Dorsolateral prefrontal cortex (tissue), 122 donors: ENCODE measurements at places on chromosomes 13 and 19.

DNA sequence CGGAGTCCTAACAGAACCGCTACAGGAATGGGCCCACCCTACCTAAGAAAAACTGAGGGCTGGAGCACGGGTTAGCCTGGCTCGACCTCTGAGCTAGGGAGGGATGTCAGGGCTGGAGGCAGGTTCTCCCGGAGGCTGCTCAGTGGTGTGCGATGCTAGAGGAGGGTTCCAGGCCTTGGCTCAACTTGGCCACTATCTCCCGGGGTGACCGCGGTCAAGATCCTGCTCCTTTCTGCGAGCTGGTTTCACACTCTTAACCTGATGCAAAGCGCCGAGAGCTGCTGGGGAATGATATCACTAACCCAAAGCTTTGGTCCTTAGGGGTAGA lies 301 bp downstream of the POP4 start:
- no peak for DNase-seq

GRCh38 chr13:23330356-23330755 lies 103.1 kb downstream of the SACS start:
- DNase-seq, result no peak

DNA sequence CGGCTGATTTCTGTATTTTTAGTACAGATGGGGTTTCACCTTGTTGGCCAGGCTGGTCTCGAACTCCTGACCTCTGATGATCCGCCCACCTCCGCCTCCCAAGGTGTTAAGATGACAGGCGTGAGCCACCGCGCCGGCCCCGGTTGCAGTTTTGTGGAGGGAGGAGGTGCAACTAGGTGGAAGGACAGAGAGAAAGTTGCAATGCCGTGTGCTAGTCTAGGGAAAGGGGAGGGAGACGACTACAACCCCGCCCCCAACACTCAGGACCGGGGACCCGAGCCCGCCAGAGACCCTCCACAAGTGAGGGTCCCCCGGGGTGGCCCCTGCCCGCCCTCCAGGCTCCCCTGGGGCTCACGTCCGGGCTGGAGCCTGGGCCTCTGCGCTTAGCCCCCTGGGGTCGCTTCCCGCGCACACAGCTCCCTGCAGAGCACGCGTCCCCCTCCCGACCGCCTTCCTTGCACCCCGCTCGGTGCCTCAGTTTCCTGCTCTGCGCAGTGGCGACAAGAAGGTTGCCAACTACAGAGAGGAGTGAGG lies 1.2 kb upstream of the ARID3A start:
- DNase-seq, result no peak

DNA sequence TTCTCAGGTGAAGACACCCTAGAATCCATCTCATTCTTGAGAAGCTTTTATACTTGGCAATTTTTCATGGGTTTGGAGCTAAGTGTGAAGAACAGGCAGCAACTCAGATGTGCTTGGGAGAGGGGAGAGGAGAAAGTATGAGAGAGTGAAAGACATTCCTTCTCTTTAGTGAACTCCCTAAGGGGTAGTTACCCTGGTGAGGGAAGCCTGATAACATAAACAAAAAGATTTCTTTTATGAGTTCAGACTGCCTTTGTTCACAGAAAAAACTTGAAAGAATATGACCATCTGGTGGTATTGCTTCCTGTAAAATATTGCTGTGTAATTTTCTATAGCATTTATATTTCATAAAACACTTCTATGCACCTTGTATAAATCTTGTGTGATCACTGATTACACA lies at the start of gene STOML3:
STOML3 (minus strand) TSS at position 139 of the 400 bp plus-strand sequence; CDS start at position 29, 110 bp downstream.
- DNase-seq, result no peak

- no peak for DNase-seq
Observed at GRCh38 chr13:98310485-98311199, 133.6 kb upstream of the RNF113B start.

GRCh38 chr13:99959540-99960230 lies 11.9 kb downstream of the ZIC5 start:
- DNase-seq, result peak; percentile 37

DNA sequence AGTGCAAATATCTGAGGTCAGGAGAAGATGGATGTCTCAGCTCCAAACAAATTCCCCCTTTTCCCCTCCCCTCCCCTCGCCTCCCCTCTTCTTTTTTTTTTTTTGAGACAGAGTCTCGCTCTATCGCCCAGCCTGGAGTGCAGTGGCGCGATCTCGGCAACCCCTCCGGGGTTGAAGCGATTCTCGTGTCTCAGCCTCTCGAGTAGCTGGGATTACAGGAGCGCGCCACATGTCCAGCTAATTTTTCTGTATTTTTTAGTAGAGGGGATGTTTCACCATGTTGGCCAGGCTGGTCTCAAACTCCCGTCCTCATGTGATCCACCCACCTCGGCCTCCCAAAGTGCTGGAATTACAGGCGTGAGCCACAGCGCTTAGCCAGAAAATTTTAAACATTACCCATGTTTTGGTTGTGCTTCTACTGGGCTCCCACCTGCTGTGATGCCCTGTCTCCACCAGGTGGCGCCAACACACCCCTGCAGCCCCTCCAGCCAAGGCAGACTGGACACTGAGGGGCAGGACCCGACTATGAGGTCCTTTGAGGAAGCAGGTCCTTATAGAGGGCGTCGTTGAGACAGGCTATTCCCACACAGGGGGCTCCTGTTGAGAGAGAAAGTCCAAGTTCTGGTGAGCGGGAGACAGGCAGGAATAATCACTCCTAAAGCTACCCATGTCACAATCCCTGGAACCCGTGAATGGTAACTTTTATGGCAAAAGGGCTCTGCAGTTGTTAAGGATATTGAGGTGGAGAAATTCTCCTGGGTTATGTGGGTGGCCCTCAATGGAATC lies 6.3 kb downstream of the ERICH4 start:
- peak; percentile 73 for DNase-seq

DNA sequence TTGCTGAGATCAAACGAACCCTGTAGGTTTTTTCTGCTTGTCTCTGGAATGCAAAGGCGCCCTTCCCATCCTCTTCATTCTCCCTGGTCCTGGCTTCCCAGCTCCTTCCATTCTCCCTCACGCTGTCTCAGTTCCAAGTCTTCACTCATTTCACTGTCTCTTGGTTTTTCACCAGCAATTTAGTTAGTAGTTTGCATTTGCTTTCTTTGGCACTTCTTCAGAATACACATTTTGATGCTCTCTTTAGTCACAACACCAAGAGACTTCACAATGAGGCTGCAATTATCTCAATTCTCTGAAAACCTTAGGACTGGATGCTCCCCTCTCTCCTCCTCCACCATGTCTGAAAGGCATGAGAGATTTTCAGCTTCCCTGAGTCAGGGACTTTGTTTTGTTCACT lies 470.7 kb downstream of the FGF14 start:
- DNase-seq, result no peak

GRCh38 chr19:14772467-14772866 lies 5.9 kb downstream of the ADGRE2 start:
- no peak for DNase-seq

GRCh38 chr19:39738814-39739213 lies 985 bp upstream of the CLC start:
- DNase-seq, result no peak

GRCh38 chr19:35086455-35086854 lies 29.2 kb upstream of the FXYD3 start:
- peak; percentile 52 for DNase-seq

DNA sequence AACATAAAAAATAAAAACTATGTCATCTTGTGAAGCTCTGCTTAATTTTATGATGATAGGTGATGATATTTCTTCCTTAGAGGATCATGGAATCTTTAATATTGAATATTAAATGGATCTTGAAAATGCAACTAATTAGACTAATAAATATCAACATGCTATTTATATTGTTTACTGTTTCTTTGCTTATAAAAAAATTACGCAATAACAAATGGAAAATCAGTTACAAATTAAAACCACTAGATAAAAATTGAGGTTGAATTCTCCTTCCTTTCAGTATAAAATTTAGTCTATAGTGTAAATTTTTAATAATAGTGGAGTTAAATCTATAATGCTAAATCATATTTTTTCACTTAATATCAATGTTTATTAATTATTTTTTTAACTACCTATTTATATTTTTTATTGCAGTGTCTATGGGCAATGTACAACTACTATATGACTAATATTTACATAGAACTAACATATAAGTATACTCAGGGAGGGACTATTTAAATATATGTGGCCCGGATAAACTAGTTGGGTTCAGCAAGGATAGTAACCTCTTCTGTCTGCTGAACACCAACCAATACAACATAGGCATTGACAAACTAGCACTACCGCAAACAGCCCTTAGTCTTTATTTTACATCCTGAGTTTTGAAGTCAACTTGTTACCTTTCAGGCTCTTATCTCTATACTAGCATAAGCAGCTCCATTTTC lies 628.0 kb downstream of the EFNB2 start:
- no peak for DNase-seq

DNA sequence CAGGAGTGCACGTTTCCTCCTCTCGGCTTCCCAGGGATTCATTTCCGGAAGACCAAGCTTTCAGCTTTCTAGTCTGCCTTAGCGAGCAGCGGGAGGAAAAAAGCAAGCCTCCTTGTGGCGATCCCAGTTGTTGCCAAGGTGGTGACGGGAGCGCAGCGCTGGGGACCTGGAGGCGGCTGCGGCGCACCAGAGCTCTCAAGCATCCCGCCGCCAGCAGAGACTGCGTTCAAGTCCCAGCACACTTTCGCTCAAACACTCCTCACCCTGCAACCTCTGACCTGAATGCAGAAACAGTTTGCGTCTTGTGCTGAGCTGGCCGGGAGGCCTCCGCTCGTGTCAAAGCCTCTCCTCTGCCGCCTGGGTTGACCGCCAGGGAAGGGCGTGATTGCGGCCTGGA lies 4.9 kb downstream of the GSX1 start:
- DNase-seq, result no peak

GRCh38 chr13:77002590-77003190 lies 10.8 kb downstream of the CLN5 start:
- no peak for DNase-seq
